Kidney (tissue), 22 donors: ENCODE measurements at places on chromosomes 5 and 9. TPM values are rescaled to one million over a fixed set of nuclear protein-coding genes. Genes with fewer than 3 reads are reported as not detected.

The IFNA13 gene
- polyA plus RNA-seq, result not detected

The SPINK1 gene
- 234 TPM for polyA plus RNA-seq

The IL11RA gene
- polyA plus RNA-seq, result 17.7 TPM

The WDR38 gene
- polyA plus RNA-seq, result not detected

The PRUNE2 gene
- polyA plus RNA-seq, result 12.6 TPM

The RCL1 gene
- 15.7 TPM for polyA plus RNA-seq

The HTR1A gene
- polyA plus RNA-seq, result not detected

The NDFIP1 gene
- polyA plus RNA-seq, result 92.8 TPM

The PROB1 gene
- 1.5 TPM for polyA plus RNA-seq

The MCTP1 gene
- polyA plus RNA-seq, result 1.4 TPM

The CNTNAP3B gene
- polyA plus RNA-seq, result 13.9 TPM

The SPINK13 gene
- polyA plus RNA-seq, result 0.43 TPM

The MRNIP gene
- 25.3 TPM for polyA plus RNA-seq

The ARSI gene
- 1.1 TPM for polyA plus RNA-seq

The PRR7 gene
- polyA plus RNA-seq, result 1.6 TPM

The GALT gene
- 83.7 TPM for polyA plus RNA-seq

The FYB1 gene
- polyA plus RNA-seq, result 2.3 TPM

The ZDHHC21 gene
- polyA plus RNA-seq, result 4.0 TPM

The UBE2QL1 gene
- polyA plus RNA-seq, result 4.8 TPM

The C5orf63 gene
- polyA plus RNA-seq, result 5.8 TPM

The SLC27A6 gene
- not detected for polyA plus RNA-seq
